Stimulated activated CD4-positive, alpha-beta T cell treated with anti-CD3 and anti-CD28 coated beads, Interleukin-12 subunit alpha, Interleukin-12 subunit beta, amount 100 ng/mL, for 48 hours (primary cell): ENCODE measurements at places on chromosomes 1 and 21.

GRCh38 chr1:209600541-209600940 is 17.0 kb downstream of the CAMK1G start:
- no peak for DNase-seq

- DNase-seq = peak; percentile 12
Observed at GRCh38 chr1:15803380-15803779, 4.1 kb downstream of the UQCRHL start.

- no peak for DNase-seq
Observed at GRCh38 chr1:55519276-55519675, 304.1 kb upstream of the USP24 start.

DNA sequence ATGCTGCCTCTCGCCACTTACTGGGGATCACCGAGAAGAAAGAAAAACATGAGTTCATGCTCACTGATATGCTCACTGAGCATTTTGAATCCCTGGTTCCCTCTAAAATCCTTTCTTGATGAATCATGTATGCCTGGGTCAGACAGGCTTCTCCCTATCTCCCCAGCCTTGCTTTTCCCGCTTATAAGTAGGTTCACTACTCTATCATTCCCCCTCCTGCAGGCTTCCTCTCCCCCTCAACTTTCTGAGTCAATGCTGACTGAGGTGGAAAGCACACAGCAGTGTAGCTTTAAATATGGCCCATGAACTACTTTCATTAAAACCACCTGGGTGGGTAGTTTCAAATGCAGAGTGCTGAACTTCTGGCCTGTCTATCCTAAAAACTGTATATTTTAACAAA is 41.7 kb downstream of the FMO4 start:
- no peak for DNase-seq

GRCh38 chr1:205935869-205936268 is 7.4 kb downstream of the SLC26A9 start:
- no peak for DNase-seq

GRCh38 chr1:162229549-162229948 is 147.1 kb downstream of the SPATA46 start:
- no peak for DNase-seq

- no peak for DNase-seq
Observed at GRCh38 chr1:29467989-29468900, 231.9 kb downstream of the PTPRU start.

DNA sequence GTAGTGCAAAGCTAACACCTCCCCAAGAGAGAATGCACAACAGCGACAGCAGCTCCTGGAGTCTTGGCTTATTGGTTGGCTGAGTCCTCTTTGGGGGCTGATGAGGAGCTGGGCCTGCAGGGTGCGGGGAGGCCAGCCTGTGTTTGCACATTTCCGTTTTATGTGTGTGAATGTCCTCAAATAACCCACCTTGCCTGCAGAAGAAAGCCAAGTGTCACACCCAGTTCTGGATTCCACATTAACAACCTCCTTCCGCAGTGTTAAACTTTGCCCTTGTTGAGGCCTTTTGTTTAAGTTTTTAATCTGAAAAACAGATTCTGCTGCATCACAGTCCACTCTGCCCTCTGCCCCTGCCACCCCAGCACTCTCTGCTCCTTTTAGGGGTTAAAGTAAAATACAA is 274.5 kb downstream of the TM2D1 start:
- DNase-seq = no peak

- DNase-seq = no peak
Observed at GRCh38 chr1:163672976-163673758, 351.4 kb downstream of the NUF2 start.

DNA sequence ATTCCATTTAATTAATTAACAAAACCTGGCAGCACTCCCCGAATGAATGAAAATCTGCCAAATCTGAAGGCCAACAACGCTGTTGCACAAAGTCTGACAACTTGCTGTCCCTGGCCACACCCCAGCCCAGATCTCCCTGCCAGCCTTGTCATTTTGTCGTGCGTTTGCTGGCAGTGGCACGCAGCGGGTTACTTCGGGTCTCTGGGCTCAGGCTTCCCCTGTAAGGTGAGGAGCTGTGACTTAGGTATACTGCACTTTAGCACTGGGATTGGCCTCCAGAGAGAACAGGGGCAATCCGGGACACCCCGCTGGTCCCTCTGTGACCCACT is 34.3 kb upstream of the SIM2 start:
- no peak for DNase-seq

DNA sequence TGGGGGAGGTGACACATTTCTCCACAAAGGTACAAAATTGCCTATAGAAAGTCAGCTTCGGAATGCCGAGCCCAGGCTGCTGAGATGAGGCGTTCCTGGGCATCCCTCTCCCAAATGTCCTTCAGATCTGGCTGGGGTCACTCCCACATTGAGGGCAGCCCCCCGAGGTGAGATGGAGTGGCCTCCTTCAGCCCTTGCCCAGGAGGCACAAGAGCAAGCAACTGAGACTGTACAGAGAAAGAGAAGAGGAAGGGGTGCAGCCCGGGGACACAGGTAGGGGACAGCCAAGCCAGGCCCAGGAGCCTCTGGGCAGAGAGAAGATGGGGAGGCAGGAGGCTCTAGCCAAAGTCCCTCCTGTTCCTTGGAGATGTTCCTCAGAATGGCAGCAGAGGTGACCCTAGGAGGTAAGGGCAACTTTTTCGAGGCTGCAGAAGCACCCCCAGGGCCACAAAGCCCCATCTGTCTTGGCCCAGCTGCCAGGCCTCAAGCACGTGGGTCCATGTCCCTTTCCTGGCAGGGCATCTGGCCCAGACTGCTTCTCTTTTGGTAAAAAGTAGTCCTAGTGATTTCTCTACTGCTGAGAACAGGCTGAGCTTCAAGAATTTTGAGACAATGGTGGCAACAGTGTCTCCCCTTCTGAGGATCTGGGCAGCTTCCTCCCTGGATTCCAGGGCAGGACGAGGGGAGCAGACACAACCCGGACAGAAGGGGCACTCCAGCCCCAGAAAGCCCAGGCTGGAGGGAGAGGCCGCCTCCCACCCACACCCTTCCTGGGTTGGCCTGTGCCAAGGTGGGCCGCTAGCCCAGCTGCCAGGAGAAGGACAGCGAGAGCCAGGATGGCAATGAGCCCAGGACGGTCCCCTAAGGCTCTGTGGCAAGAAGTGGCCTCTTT is 68.0 kb downstream of the LRRN2 start:
- no peak for DNase-seq
